ENCODE measurements at places on chromosomes 5 and 9. TPM values are rescaled to one million over a fixed set of nuclear protein-coding genes. Genes with fewer than 3 reads are reported as not detected.

DNA sequence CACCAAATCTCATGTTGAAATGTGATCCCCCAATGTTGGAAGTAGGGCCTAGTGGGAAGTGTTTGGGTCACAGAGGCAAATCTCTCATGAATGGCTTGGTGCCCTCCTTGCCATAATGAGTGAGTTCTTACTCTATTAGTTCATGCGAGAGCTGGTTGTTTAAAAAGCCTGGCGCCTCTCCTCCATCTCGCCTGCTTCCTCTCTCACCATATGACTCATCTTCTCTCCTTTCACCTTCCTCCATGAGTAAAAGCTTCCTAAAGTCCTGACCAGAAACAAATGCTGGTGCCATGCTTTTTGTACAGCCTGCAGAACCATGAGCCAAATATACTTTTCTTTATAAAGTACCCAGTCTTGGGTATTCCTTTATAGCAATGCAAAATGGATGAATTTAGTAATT, 20.9 kb upstream of the ARHGAP26 start:
- no peak for DNase-seq

DNA sequence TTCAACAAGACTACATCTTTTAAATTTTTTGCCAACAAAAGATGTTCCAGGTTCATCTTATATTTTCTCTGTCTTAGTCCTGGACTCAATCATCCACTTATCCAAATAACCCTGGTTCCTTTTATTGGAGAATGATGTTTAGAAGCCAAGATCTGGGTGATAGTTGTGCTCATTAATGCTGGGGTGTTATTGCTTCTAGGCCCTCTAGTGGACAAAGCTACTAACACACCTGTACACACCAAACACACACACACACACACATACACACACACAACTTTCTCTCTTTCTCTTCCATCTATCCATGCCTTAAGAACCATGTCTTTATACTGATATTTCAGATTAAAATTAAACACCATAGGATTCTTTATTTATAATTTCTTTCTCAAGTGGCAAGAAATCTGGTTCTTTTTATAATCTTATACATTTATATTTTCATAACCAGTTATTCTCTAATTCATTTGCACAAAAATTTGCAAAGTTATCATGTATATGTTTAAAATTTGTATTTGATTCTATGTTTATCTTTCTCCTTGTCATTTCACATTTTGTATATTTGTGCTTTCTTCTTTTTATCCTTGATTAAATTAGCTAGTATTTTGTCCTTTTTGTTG, 179.1 kb upstream of the SMIM23 start:
- DNase-seq, result no peak

DNA sequence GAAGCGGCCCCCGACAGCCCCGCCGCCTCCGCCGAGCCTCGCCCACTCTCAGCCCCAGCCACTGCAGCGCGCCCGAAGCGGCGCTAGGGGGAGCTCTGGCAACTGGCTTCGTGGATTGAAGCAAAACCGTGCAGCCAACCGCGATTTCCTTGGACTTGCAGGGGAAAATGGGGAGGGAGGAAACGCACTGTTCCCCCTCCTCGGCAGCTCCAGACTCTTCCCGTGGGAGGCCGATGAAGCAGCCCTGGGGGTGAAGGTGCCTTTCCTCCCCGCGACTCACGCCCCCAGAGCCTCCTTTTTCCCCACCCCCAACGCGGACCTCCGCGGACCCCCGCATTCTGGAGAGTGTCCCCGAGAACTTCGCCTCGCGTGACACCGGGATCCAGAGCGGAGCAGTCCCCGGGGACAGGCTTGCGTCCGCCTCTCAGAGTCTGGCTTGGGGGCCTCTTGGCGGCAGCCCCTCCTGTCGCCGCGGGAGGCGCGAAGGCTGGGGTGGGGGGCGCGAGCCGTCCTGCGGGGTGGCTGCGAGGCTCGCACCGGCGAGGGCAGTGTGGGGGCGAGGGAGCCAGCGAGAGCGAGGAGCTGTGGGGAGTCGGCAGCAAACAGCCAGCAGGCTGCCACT, 3.8 kb downstream of the IER5L start:
- DNase-seq, result peak; percentile 79

DNA sequence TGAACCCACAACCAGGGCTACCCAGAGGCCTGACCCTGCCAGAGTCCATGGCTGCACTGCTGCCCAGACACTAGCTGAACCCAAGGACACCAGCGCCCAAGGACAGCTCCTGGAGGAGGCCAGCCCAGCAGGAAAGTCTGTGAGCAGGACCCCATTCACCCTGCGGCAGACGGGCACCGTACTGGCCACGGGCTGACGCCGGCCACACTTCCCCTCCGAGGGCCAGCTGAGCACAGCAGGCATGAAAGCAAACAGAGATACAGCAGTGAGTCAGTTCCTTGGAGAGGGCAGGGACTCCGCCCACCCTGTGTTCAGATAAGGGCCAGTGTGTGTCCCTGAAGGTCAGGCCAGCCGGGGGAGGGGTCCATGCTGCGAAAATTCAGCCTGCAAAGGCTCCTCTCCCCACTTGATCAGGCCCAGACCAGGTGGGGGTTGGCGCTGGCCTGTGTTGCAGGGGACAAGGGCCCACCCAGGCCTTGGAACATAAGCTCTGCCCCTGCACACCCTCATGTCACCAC, 3.2 kb downstream of the RNF208 start:
- DNase-seq, result no peak

DNA sequence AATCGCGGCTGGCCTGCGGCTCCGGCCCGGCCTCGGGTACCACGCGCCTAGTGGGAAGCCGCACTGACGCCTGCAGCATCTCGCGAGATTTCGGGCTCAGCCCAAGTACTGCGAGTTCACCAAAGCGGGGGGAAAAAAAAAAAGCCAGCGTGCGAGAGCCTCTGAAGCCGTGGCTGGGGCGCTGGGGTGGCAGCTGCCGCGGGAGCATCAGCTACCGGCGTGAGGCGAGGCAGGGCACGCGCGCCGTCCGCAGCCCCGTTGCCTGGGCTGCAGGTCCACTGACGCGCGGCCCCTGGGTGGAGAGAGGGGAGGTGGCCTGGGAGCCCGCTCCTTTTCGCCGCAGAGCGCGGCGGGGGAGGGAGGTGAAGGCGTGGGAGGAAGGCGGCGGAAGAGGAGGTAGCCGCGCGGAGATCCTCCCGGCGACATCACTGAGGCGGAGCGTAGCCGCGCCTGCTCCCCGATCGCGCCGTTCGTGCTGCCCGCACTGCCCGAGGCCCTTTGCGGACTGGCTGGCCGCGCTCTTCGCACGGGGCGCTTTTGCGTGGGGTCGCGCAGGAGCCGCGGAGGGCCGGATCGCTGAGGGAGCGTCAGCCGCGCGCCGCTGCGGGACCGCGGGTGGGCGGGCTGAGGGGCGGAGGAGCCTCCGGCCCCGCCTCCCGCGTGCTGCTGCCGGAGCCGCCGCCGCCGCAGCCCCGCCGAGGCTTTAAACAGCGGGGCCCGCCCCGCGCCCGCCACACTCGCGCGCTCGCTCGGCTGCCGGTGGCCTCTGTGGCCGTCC, at the start of gene SLC12A2:
SLC12A2 (plus strand) TSS at position 734 of the 778 bp plus-strand sequence. CDS start 189 bp downstream, outside the sequence.
- peak; percentile 94 for DNase-seq

DNA sequence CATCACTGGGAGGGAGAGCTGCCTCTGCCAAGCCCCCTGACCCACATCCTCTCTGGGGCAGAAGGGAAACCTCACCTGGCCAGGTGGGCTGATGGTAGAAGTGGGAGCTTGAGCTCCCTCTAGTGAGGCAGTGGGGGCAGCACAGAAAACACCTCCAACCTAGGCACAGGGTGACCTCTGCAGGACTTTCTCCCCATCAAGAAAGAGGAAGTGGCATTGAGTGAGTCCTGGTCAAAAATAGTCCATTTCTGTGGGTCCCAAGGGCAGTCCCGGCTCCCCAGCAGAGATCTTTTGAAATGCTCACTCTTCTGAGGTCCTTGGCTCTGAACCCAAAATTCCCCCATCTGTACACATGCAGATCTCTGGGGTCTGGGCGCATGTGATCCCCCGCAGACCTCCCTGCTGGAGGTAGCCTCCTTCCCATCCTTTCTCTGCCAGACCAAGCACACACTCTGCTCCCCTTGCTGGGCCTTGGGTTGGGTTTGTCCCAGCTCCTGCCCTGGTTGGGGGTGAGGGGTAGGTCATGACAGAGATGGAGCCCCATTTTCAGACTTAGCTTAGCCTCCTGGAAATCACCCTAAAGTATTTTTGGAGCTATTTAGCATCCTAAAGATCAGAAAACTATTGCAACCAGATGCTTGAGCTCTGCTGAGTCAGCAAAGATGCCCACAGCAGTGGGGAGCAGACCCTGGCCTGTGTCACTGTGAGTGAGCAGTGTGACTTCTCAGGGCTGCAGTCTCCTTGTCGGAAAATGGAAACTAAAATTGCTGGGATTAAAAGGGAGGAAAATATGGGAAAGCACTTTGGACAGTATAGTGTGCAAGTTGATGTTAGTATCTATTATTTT, 41.6 kb upstream of the LCP2 start:
- DNase-seq, result no peak

DNA sequence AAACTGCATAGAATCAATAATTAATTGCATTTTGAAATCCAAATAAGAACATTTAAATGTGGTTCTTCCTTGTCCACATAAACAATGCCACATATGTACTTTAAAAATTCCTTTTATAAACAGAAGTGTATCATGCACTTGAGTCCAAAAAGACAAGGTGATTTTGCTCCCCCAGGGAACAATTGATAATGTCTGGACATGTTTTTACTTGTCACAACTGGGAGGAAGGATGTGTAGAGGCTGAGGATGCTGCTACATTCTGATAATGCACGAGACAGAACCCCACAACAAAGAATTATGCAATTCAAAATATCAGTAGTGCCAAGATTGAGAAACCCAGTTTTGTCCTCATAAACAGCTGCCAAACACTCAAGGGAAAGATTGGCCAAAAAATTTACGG, 181.1 kb upstream of the ISL1 start:
- DNase-seq, result no peak

- no peak for DNase-seq
Measured at GRCh38 chr5:134420343-134420742, 8.7 kb upstream of the CDKN2AIPNL start.

Gene INSYN2B
- 1.4 TPM for total RNA-seq

Gene TAF11L10
- not detected for total RNA-seq

- DNase-seq, result no peak
Measured at GRCh38 chr9:86721226-86721781, 226.0 kb downstream of the GAS1 start.

DNA sequence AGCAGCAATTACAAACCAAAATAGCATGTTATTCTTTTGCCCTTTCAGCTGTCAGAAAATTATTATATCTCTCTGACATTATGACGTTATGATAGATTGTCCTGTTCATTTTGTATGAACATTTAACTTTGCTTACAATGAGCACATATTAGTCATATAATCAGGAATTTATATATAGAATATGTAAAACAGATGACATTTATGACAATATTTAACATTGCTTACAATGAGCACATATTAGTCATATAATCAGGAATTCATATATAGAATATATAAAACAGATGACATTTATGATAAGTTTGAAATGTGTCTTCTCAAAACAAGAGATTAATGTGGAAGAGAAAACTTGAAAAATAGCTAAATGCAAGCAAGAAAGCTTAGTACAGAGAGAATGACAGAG, 1180.2 kb downstream of the CDH12 start:
- DNase-seq, result no peak

GRCh38 chr9:86022687-86023266, 76.6 kb downstream of the GOLM1 start:
- DNase-seq, result no peak

DNA sequence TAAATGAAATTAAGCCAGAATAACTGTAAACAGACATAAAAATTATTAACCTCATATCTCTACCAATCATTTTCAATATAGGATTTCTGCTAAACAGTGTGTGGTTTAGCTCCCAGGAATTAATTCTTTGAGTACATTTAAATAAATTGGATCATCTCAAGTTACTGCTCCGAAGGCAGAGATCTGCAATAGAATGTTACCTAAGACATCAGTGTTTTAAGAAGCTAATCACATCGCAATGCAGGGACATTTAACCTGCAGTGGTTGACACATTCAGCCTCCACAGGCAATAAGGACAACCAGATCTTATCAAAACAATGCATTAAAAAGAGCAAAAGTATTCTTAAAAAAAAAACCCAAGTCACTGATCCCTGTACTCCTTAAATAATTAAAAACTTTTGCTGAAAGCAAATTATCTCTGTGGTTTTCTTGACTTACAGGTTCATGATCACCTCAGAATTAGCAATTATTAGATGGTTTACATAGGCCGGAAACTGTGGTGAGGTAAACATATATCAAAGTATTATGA, 45.7 kb downstream of the PRDM6 start:
- DNase-seq, result no peak

Gene SPATA6L
- total RNA-seq, result 10.9 TPM

Gene PCDHGB6
- 12.8 TPM for total RNA-seq

DNA sequence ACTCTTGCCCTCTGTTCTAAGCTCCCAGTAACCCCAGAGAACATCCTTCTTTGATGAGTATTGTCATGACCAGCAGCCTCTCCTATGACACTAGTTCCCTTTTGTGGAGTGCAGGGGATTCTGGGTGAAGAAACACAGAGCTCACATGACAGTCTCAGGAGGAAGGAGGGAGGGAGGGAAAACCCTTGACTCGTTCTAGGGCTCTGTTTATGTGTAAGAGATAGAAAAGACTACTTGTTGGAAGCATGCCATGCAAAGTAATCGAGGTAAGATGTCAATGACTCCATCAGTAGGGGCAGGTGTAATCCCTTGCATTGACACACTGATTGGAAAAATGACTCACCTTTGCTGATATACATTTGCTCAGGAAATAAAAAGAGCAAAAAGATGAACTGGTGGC, 190.2 kb upstream of the ELL2 start:
- DNase-seq, result no peak

Gene MAMDC2
- 3.0 TPM for total RNA-seq

Gene HTR4
- 0.16 TPM for total RNA-seq

DNA sequence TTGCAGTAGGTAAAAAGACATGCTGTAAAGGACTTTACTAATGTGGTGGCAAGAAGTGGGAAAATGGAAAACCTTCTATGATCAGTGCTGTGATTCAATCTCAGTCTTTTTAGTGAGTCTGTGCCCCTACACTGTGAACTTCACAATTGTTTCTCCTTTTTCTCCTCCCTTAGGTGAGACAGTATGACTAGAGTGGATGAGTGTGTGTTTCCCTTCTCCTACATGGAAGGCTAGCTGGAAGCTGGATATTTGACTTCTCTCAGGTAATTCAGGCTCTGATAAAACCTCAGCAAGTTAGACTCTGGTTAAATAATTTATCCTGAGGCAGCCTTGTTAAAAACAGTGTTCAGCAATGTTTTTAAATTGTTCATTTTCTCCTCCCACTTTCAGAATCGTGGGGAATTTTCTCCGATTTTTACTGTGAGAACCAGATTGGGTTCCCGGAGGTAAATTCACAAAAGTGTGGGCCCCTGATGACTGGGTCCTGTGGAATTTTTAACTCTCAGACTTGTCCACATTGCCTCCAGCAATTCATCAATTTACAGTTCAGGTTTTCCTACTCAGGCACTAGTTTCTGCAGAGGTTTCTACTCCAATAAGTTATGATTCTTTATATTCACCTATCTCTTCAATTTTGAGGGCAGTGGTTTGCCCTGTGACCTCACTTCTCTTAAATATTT, 149.1 kb upstream of the PIK3R1 start:
- DNase-seq, result no peak

Gene TMC1
- 0.78 TPM for total RNA-seq

GRCh38 chr9:83996126-83996525, 15.5 kb downstream of the RMI1 start:
- DNase-seq, result no peak

Gene MARCHF11
- 3.6 TPM for total RNA-seq

- no peak for DNase-seq
Measured at GRCh38 chr5:168085261-168086031, 206.0 kb upstream of the WWC1 start.

GRCh38 chr5:149732324-149733128, 2.4 kb downstream of the PPARGC1B start:
- peak; percentile 9 for DNase-seq

Gene LIX1
- total RNA-seq, result 8.3 TPM

Gene CTXN3
- total RNA-seq, result 1.1 TPM

Data from occipital lobe (tissue), 3 donors.